ENCODE measurements at places on chromosomes 6 and 20.

GRCh38 chr6:142292166-142292924 is 9.5 kb upstream of the ADGRG6 start:
- no peak for DNase-seq

DNA sequence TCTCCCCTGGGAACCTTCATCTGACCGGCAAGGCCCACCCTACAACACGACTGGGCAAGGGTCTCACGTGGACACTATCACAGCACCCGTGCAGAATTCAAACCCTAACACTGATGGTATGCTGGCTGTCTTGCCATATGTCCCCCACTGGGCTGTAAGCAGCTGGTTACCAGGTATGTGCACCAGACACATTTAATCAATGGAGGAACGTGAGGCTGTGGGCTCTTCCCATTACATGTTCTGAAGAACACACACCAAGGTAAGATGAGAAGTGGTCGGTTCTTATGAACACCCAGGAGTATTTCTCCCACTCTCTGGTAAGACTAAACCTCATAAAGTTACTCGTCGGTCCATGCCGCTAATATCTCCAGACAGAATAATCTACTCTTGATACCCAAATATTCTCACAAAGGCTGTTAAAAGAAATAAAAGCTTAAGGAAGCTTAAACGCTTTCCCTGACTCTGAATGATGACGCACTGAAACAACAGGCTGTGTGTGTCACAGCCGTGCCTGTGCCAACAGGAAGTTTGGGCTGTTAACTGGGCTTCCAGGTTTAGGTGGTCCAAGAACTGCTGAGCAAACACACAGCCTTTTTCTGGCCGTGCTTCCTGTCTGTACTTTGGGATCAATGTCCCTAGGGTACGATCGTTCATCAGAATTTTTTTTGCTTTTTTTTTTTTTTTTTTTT is 75.3 kb downstream of the SLC23A2 start:
- peak; percentile 60 for DNase-seq

DNA sequence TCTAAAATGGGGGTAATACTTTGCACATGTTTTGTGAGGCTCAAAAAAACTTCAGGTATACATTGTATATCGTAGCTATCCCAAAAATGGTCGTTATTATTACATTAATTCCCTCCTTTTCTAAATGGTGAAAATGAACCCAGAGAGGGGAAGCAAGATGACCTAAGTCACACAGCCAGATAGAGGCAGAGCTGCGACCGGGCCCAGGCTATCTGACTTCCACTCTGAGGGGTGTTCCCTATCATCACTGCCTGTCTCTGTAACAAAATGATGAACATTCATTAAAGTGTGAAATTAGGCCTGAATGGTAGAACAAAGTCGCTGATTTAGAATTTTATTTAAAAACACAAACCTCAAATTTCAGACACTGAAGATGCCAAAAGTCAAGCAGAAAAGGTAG is 29.1 kb upstream of the RIMS4 start:
- no peak for DNase-seq

DNA sequence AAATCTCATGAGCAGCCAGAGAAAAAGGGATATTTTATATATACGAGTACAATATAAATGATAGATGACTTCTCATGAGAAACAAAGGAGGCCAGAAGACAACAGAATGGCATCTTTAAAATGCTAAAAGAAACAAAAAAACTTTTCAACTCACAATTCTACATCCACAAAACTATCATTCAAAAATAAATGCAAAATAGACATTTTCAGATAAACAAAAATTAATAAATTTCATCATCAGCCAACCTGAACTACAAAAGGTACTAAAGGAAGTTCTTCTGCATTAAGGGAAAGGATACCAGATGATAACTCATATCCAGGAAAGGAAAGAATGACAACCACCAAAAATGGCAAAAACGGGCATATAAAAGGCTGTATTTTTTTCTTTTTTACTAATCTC is 27.9 kb upstream of the ANKRD60 start:
- DNase-seq, result no peak

DNA sequence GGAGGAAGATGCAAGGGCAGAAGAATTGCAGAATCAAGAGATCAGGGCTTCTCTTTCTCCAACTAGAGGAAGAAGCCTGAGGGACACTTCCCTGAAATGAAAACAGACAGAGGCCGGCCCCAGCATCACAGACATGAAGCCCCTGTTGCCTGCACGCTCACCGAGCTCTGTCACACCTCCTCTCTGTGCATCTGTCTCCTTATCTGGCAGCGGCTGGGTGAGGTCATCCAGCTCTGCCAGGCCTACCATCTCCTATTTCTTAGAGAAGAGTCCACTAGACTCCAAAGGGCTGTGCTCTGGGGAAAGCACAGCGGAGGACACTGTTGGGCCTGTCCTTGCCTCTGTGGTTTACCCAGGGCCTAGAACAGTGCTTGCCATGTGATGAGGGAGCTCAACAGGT is 71.9 kb upstream of the MLN start:
- DNase-seq, result no peak

GRCh38 chr20:49400410-49400809 is 82.1 kb downstream of the KCNB1 start:
- no peak for DNase-seq

DNA sequence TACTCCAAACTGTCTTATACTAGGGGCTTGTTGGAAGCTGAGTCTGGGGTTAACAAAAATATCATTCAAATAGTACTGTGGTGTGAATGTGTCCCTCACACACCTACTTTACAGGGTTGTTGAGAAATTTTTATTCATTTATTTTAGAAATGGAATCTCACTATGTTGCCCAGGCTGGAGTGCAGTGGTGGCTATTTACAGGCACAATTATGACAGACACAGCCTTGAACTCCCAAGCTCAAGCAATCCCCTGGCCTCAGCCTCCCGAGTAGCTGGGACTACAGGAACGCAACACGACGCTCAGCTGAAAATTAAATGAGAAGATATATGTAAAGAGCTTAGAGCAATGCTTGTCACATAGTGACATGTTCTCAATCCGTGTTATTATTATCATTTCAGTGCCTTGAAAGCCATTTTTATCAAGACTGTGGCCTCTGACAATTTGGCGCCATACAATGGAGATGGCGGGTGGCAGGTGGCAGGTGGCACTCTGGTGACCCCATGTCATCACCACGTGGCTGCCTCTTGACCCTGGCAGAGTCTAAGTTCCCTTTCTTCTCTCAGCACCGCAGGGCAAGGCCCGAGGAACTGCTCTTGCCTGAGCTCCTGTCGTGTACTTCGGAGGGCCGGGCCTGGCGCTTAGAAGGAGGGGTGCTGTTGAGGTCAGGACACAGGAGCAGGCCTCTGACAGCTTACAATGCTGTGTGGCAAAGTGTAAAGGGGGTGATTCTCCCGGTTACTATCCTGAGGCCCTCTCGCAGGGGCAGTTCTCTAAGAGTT is 64.5 kb downstream of the STX11 start:
- DNase-seq, result no peak

DNA sequence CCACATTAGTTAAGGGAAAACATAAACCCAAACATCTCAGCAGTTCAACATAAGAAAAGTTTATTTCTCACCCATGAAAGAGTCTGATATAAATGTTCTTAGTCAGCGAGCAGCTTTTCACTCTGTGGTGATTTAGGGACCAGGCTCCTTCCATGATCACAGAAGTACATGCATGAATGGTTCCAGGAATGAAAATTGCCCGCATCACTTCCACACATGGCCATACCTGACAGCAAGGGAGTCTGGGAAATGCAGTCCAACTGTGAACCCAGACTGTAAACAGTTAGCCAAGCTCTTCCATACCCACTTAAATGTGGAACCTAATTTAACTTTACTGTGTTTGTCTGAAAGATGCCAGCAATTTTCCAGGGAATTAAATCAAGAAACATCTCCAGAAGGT is 353.9 kb downstream of the HACE1 start:
- no peak for DNase-seq

DNA sequence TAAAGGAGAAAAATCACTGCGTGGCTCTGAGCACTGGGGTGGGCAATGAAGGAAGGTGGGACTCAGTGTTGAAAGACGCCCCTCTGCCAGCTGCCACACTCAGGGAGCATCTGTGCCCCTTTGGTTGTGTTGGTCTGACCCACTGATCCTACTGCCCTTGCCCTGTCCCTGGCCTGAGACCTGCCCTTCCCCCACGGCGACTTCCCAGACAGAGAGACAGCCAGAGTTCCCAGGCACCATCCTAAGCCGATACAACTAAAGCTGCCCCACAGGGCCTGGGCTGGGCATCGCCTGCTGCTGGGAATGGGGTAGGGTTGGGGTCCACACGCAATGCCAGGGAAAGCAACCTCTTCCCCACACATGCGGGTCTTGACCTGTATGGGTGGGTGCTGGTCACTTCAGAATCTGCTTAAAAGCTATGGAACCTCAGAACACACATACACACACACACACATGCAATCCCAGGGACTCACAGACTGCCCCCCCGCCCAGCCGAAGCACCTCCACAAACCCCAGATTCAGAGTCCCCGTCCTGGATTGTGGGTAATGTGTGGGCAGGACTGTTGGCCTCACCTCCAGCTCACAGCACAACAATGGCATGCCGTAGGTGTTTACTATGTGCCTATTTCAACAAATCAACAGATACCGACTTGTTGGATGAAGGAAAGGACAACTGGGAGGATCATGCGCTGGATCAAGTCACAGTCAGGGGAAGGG is 10.9 kb upstream of the SPDEF start:
- DNase-seq, result no peak

DNA sequence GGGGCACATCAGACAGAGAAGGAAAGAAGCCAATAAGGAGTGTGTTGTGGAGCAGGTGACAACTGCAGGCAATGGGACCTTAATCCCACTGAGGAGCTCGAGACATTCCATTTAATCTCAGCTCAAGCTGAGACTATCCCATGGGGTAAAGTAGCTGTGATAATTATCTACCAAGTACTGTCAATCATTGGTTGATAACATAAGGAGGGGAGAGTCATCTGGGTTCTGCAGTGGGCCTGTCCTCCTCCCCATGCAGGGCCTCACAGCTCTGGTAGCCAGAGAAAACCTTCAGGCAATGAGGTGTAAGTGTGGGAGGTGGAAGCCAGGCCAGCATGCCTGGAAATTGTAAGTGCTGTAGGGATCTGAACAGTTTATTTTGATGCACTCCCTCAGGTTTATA is 375.0 kb upstream of the ARID1B start:
- no peak for DNase-seq

DNA sequence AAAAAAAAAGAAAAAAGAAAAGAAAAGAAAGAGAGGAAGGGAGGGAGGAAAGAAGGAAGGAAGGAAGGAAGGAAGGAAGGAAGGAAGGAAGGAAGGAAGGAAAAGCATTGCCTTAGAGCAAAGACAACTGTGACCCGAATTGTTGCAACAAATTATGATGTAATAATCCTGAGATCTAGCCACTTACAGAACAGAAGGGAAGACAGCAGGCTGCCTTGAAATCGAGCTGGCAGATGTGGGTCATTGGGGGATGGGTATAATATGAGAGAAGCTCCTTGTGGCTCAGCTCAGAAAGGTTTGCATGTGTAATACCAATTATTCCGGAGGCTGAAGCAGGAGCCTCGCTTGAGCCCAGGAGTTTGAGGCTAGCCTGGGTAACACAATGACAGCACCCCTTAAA is 208.1 kb upstream of the PROKR2 start:
- DNase-seq, result no peak

All from ELR (cell line).